Stimulated activated memory B cell treated with anti-CD40 and anti-IgM and Interleukin-4, amounts not matched to agents 10 μg/mL and 1 μg/mL and 100 μg/mL, for 72 hours (primary cell): ENCODE measurements at places on chromosomes 7 and 10.
A peak's percentile ranks its signal among the peaks of the same experiment; 100 is the strongest.

- ATAC-seq, result no peak
Measured at GRCh38 chr7:25642849-25643248, 414.6 kb upstream of the NPVF start.

DNA sequence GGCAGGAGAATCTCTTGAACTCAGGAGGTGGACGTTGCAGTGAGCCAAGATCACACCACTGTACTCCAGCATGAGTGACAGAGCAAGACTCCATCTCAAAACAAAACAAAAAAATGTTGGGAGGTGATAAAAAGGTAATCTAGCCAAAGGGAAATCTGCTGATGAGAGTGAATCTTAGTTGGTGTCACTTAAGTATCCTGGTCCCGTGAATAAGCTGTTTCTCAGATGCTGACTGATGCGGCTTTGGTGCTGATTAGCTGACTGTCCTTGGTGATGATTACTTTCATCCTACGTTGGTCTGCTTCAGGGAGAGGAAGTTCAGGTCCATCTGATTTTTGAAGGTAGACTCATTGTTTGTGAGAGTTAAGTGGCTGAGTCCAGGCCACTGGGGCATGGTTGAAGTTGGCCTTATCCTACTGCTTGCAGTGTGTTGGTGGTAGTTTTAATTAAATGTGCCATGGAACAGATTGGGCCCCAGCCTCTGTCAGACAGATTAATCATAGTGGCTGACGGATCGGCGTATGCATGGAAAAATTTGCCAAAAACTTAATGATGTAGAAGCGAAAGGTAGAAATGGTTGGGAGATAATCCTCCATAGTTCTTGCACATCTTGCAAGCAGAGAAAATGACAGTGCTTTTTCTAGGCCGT, 17.4 kb upstream of the TMEM236 start:
- no peak for ATAC-seq

- no peak for ATAC-seq
Measured at GRCh38 chr10:78914502-78915189, 154.1 kb upstream of the ZMIZ1 start.

- no peak for ATAC-seq
Measured at GRCh38 chr10:930625-931325, 730 bp downstream of the LARP4B start.

- no peak for ATAC-seq
Measured at GRCh38 chr7:67913604-67914003, 917.0 kb downstream of the TYW1 start.

GRCh38 chr10:131580076-131580652, 268.6 kb upstream of the TCERG1L start:
- ATAC-seq, result peak; percentile 9

DNA sequence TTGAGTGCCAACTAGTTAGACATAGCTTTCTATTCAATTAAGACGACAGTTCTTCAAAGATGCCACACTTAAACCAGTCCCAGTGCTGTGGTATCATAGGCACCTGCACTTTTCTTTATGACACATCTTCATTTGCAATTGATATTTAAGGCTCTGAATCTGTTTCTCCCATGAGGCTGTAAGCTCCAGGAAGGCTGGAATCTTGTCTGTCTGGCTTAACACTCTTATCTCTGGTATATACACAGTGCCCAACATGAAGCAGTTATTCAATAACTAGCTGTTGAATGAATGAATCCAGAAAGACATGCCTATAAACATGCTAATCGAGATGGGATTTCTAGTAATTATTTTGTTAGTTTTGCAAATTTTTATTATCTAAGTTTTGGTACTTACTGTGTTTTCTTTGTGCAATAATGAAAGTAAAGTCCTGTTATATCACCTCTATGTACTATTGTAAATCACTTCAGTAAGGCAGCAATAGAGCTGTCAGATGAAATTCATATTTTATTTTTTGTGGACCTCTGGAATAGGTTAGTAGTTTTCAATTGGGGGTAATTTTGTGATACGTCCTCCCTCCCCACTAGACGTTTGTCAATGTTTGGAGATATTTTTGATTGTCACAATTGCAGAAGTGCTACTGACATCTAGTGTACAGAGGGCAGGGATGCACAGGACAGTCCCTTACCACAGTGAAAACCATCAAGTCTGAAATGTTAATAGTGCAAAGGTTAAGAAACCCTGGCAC, 51.3 kb upstream of the STEAP4 start:
- ATAC-seq, result peak; percentile 55

- no peak for ATAC-seq
Measured at GRCh38 chr10:44334621-44335184, 50.2 kb downstream of the CXCL12 start.

GRCh38 chr7:71132127-71132376, at the start of gene GALNT17:
Gene GALNT17 (plus strand): TSS chr7:71132144.
- ATAC-seq, result no peak

- no peak for ATAC-seq
Measured at GRCh38 chr10:129511086-129511485, 44.0 kb downstream of the MGMT start.

- ATAC-seq, result no peak
Measured at GRCh38 chr10:79044036-79044632, 24.6 kb upstream of the ZMIZ1 start.

DNA sequence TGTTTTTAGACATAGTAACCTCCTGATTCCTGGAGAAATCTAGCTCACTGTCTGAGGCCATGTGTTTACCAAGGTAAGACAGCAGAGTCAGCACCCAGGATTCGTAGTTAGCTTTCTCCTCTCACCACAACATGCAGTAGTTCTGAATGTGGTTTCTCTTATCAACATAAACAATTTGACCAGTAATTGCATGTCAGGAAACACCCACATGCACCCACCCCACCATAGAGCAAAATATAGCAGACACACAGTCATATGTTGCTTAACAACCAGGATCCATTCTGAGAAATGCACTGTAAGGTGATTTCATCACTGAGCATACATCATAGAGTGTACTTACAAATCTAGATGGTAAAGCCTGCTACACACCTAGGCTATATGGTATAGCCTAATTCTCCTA, 1004.0 kb downstream of the ANKRD7 start:
- no peak for ATAC-seq

DNA sequence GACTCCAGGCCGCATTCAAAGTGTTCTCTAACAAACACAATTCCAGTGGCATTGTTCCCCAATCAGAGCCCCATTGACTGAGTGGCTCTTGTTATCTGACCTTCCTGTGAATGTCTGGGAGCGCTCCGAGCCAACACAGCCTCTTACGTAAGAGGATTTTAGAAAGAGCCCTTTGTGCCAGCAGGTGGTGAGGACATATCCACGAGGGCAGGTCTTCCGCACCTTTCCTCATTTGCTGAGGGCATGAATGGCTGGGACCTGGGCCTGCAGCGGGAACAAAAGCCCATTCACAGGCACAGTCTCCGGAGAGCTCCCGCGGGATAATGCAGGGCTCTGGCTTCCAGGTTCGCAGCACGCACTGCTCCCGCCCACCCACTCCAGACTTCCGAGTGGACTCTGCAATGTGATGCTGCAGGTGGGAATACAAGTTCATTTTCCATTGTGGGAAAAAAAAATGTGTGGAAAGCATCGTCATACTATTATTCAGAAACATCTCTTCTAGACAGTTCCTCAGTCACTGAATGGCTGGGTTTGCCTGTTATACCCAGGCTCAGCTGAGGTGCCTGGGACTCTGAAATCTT, 295.0 kb upstream of the IGFBP3 start:
- no peak for ATAC-seq

DNA sequence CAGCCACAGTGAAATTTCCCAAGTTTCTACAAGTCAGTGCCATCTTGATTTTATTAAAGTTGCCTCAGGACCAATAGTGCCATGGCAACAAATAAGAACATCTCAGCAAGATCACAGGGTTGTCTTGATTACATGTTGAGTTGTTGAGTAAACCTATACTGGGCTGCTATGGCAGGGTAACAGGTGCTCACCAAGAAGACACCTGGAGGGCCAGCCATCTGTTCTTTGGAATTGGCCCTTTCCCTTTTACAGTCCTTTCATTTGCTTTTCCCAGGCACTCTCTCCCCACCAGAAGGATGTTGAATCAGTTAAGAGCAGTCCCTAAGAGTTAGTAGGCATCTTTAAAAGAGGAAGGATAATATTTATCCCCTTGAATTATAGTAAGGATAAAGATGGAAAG, 582.0 kb downstream of the TNS3 start:
- no peak for ATAC-seq

- no peak for ATAC-seq
Measured at GRCh38 chr7:123431075-123431614, 103.2 kb downstream of the IQUB start.

GRCh38 chr7:14747701-14748100, 154.8 kb downstream of the DGKB start:
- ATAC-seq, result no peak

GRCh38 chr10:76202777-76203176, 771.4 kb downstream of the LRMDA start:
- ATAC-seq, result no peak

DNA sequence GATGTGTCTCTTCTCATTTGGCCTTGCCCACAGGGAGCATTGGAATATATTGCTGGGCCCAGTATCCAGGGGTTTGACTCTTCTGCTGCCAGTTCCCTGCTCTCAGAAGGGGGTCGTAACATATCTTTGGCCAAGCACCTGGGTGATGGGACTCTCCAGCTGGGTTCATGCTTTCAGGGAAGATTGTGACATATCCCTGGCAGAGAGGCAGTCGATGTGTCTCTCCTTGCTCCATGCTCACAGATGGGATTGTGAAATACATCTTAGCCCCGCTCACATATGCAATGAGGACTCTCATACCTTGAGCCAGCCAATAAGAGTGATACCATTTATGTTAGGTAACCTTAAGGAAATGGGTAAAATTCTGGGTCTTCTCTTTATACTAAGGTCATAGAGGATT, 39.2 kb upstream of the ZNF680 start:
- no peak for ATAC-seq

GRCh38 chr10:101767600-101767945, 8.3 kb downstream of the FGF8 start:
- ATAC-seq, result no peak

DNA sequence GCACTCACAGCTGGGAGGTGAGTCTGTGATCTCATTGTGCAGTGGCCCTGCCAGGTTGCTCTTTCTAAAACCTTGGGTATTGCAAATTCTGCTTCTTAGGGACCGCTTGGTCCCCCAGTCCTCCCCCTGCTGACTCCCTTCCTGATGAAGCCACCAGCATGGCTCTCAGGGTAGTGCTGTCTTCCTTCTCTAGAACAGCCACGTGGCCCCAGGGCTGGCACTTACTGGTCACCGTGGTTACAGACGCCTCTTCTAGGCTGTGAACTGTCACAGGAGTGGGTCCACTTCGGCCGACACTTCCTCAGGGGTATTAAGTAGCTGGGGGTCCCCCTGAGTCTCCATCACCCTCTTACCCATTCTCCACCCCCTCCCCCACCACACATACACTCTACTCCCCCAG, 2.7 kb upstream of the HTRA1 start:
- ATAC-seq, result no peak

- ATAC-seq, result no peak
Measured at GRCh38 chr7:137682596-137682995, 164.2 kb downstream of the DGKI start.

DNA sequence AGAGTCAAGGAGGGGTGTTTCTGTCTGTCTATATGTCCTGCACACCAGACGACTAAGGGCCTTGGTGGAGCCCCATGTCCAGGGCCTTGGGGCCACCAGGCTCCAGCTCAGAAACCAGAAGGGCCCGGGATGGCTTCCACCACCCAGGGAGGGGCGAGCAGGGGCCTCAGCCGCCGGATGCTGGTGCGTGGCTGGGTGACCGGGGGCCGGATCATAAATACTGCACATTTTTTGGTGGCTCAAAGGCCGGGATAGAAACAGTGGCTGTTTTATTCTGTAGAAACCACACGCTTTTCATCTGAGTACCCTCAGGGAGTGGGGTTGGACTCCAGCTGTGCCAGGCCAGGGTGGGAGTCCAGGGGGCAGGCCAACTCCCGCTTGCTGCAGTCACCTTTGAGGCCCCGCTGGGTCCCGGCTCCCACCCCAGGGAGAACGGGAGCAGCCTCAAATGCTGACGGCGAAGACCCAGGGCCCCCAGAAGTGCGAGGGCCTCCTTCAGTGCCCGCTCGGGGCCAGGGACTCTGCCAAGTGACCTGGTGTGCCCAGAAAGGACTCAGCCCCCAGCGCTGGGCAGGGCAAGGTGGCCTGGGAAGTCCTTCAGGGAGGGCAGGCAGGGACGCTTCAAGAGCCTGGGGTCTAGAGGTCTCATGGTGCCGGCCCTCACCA, 28.2 kb downstream of the PDGFA start:
- ATAC-seq, result peak; percentile 9

GRCh38 chr10:7707102-7707501, 4.0 kb downstream of the ITIH2 start:
- no peak for ATAC-seq

DNA sequence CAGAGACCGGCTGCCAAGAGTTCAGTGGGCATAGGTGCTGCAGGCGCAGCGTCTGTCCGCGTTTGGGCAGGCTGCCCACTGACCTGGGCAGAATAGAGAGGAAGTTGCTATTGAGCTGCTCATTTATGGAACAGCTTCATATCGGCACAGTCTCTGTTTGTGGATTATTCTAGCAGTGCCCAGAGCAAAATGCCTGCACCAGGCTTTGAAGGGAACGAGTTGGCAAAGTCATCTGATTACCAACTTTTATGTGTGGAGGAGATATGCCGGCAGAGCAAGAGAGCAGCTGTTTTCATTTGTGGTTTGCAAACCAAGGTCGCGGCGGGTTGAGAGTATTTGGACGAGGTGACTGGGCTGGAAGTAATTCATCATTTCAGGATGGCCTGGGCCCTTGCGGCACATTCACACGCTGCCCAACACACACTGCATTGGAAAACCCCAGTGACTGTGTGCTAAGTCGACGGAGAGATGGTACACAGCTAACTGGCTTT, 228.5 kb downstream of the TCERG1L start:
- ATAC-seq, result no peak

- no peak for ATAC-seq
Measured at GRCh38 chr10:61618388-61618961, 44.3 kb upstream of the CABCOCO1 start.

DNA sequence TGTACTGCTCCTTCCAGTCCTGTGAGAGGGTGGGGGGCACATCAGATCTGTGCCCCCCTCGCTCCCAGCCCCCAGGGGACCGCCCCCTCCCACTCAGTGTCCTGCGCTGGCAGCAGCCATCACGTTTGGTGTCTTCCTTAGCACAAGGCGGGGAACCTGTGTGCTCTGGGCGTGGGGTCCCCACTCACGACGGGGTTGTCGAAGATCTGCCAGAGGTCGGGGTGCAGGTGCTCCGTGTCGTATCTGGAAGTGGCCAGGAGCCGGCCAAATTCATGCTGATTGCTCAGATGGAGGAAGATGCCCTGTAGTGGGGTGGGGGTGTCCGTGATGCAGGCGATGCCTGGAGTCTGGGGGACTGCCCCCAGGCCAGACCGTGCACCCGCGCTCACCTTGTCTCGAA, 7.2 kb downstream of the PLOD3 start:
- ATAC-seq, result no peak
